ENCODE measurements at places on chromosomes 6 and 20. TPM values are rescaled to one million over a fixed set of nuclear protein-coding genes. Genes with fewer than 3 reads are reported as not detected.

The RIOK1 gene
- 56.7 TPM for total RNA-seq

The EYA4 gene
- total RNA-seq = not detected

The COL20A1 gene
- total RNA-seq = not detected

The SLC22A16 gene
- not detected for total RNA-seq

The CD24 gene
- total RNA-seq = 0.49 TPM

The FKBP1C gene
- total RNA-seq = 3.6 TPM

- peak overlapping the region; percentile 7 for H3K4me3 ChIP-seq
- H3K27ac ChIP-seq = no peak overlapping the region
- no peak for DNase-seq
- H3K36me3 ChIP-seq = no peaks in the 10 kb centered on the region
- H3K27me3 ChIP-seq = peaks cover 39% of the 10 kb centered on the region
Observed at GRCh38 chr20:62982124-62983075, 24.4 kb downstream of the BHLHE23 start.

- no peak for DNase-seq
- no peak overlapping the region for H3K4me3 ChIP-seq
- no peak overlapping the region for H3K27ac ChIP-seq
Observed at GRCh38 chr20:55514531-55514930, 490.8 kb downstream of the CBLN4 start.

DNA sequence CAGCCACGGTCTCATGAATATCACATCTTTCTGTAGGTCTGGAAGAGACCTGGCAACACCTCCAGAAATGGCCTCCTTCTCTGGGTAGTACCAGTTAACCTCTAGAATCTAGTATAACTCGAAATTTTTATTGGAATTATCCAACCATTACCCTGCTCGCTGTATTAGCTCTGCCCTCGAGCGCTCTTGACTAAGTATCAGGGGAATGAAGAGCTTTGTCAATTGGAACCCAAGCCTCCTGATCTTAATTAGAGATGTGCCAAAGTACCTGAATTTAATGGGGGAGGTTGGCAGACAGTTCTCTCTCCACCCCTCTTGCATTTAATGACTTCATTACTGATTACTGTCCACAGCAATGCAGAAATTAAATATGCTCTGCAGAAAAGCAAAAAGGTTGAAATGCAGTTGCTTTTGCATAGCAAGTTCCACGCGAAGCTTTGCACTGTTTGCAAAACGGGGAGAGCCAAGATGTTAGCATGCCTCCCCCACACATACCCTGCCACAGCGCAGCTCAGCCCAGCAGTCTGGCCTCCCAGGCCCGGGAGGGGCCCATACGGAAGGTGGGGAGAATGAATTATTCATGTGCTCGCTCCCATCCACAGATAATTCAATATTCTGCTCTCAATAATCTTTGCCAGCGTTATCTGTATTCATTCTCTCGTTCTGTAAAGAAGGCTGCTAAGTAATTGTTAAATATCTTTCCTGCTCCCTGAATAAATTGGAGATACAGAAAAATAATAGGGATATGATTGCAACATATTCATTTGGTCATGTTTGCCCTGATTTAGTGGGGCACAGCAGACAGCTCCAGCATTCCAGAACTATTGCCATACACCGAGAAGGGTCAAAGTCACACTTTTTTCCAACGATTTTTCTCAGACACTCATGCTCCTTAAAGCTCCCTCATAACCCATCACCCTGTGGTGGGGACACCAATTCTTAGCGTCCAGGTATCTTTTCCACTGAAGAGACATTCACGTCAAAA lies 305.8 kb downstream of the CDH26 start:
- H3K27me3 ChIP-seq = no peaks in the 10 kb centered on the region
- H3K27ac ChIP-seq = no peak overlapping the region
- H3K4me1 ChIP-seq = peaks cover 3% of the 10 kb centered on the region
- H3K4me3 ChIP-seq = no peak overlapping the region
- no peak for DNase-seq
- no peaks in the 10 kb centered on the region for H3K36me3 ChIP-seq

- H3K27ac ChIP-seq = no peak overlapping the region
- no peaks in the 10 kb centered on the region for H3K36me3 ChIP-seq
- no peak for DNase-seq
- no peak overlapping the region for H3K4me3 ChIP-seq
- H3K4me1 ChIP-seq = no peaks in the 10 kb centered on the region
Observed at GRCh38 chr6:126439040-126439439, 99.1 kb downstream of the CENPW start.

- no peak overlapping the region for H3K4me3 ChIP-seq
- H3K27me3 ChIP-seq = no peaks in the 10 kb centered on the region
- H3K27ac ChIP-seq = no peak overlapping the region
- DNase-seq = no peak
- no peaks in the 10 kb centered on the region for H3K36me3 ChIP-seq
- H3K4me1 ChIP-seq = no peaks in the 10 kb centered on the region
Observed at GRCh38 chr6:74611220-74611619, 594.6 kb downstream of the COL12A1 start.

DNA sequence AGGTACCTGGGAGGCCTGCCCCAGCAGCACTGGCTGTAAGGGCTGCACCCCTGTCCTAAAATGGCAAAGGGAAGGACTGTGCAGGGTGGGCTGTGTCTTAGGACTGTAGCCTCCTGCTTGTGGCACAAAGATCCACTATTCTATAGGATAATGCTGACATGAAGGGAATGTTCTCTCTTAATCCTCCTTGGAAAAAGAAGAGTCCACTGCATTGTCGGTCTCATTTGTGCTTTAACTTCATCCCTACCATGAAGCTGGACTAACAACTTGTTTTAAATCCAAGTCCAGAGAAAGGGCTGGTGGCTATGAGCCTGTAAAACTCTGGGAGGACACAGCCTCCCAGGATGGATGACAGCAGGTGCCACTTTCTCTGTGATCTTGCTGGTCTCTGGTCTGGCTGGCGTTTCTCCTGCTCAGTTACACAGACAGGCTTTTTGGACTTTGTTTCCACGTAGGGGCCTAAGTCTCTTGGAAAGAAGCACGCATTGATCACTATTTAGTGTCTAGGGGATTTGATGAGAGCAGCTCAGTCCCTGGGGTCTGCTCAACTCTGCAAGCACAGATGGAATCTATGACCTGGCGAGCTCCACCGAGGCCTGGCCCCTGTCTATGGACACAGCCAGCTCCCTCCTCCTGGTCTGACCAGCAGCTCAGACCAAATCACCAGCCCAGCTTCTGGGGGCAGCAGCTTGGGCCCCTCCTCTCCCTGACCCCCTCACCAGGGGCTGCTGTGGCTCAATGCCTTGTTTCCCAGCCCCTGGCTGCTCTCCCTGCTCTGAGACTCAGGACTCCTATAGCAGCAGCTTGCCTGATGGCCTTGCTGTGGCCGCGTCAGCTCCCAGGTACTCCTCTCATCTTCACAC lies 4.8 kb downstream of the CST3 start:
- no peaks in the 10 kb centered on the region for H3K36me3 ChIP-seq
- H3K27me3 ChIP-seq = peaks cover 13% of the 10 kb centered on the region
- DNase-seq = no peak
- peaks cover 7% of the 10 kb centered on the region for H3K4me1 ChIP-seq

DNA sequence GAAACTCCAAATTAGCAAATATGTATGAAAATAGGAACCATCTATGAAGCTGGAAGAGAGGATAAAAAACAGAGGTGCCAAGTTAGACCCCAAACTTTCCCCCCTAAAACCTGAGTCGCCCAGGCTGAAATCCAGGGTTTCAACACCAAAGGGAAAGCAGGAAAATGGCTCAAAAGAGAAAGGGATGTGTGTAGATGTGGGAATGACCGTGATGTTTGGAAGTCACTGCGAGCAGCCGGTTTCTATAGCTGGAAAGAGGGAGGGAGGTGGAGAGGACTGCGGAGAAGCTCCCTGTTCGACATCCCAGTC lies 4.5 kb downstream of the RING1 start:
- H3K4me3 ChIP-seq = peak overlapping the region; percentile 59
- H3K27me3 ChIP-seq = peaks cover 35% of the 10 kb centered on the region
- no peak overlapping the region for H3K27ac ChIP-seq
- DNase-seq = no peak
- peaks cover 32% of the 10 kb centered on the region for H3K4me1 ChIP-seq

DNA sequence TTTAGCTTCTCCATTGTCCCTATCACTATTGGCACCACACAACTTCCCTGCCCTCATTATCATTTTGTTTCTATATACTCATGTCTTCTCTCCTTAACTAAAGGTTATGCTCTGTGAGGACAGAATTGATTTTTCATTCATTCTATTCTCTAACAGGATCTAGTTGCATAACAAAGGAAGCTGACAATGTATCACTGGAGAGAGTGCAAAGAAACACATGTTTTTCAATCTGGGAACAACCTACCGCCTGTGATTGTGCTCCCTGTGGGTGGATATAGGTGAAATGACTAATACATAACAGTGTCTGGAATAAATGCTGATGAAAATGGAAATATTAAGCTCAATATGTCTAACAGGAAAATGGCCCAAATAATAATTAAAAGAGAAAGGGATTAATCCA lies 56.6 kb downstream of the COL12A1 start:
- peaks cover 5% of the 10 kb centered on the region for H3K27me3 ChIP-seq
- DNase-seq = no peak
- H3K36me3 ChIP-seq = no peaks in the 10 kb centered on the region
- H3K4me3 ChIP-seq = no peak overlapping the region

DNA sequence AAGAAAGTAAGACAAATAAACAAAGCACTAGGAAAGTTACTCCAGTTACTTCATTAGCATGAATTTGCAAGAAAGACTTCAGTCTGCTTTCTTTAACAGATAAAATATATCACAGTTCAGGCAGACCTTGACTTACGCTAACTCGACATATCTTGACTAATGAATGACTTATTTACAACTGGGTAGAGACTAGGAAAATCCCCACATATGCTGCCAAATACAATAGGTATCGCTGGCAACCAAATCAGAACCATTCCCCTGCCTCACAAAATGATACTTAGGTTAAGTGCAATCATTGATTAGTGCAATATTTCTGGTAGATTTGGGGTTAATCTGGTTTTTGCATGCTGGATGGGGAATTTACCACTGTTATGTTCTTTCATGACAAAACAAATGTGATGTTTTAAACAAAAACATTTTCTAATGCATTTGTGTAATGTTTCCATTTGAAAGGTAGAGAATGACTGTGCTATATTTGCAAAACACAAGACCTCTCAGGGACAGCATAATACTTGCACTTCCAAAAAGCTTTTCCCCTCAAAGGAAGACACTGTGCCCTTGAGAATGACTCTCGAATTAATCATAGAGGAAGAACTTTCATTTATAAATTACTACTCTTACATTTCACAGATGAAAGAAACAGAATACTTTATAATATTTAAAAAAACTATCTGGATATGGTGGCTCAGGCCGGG lies 101.6 kb downstream of the PRKN start:
- no peak for DNase-seq
- H3K4me1 ChIP-seq = no peaks in the 10 kb centered on the region
- H3K36me3 ChIP-seq = no peaks in the 10 kb centered on the region
- no peaks in the 10 kb centered on the region for H3K27me3 ChIP-seq
- no peak overlapping the region for H3K27ac ChIP-seq

DNA sequence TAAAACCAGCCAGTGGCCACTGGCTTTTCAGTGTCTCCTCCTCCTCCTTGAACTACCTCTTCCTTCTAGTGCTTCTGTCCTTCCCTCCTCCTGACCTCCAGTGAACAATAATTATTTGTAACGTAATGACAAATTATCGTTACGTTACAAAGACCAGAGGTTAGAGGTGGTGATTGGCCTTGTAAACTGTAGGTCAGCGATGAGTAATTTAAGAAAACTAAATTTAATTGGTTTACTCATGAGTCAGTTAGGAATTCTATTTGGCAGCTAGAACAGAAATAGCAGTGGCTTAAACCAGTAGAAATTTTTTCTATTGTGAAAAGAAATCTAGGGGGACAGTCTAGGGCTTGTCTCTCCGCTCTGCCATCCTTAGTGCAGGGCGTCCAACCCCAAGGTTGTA lies 38.8 kb downstream of the PPARD start:
- H3K36me3 ChIP-seq = peaks cover 30% of the 10 kb centered on the region
- H3K4me1 ChIP-seq = peaks cover 17% of the 10 kb centered on the region
- H3K27ac ChIP-seq = no peak overlapping the region

DNA sequence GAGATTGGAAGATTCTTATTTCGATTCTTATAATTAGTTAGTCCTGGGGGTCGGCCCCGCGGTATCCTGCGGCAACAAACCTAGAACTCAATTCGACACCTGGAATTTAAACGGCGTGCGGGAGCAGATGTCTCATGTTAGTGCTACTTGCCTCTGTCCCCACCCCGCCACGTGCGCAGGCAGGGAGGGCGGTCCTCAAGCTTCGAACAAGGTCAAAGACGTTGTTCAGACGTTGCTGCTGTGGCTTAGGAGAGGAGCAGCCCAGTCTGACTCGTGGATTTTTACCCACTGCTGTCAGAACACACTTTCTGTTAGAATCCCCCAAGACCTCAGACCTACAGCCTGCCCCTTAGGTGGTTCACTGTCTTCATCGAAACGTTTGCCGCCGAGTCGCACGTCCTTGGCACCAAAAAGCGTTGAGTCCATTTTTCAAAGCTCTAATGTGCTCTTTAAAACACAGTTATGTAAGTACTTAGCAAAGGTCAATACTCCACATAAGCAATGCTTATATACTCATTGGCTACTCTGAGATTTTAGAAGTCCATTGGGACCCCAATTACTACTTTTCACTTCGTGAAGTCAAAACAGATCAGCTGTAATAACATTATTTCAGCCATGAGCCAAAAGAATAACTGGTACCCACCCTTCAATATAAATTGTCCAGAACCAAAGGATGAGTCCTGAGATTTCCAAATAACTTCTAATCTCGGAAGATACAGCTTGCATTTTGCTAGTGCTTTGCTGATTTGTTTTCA lies 2.7 kb upstream of the C6orf62 start:
- H3K36me3 ChIP-seq = peaks cover 28% of the 10 kb centered on the region
- peak overlapping the region; percentile 100 for H3K27ac ChIP-seq
- peak overlapping the region; percentile 99 for H3K4me3 ChIP-seq

GRCh38 chr20:24773751-24774201 lies 175.3 kb upstream of the CST7 start:
- no peak overlapping the region for H3K4me3 ChIP-seq
- no peak for DNase-seq
- H3K27ac ChIP-seq = no peak overlapping the region
- peaks cover 28% of the 10 kb centered on the region for H3K27me3 ChIP-seq

GRCh38 chr6:30331981-30332380 lies 5.3 kb downstream of the TRIM39 start:
- H3K27me3 ChIP-seq = no peaks in the 10 kb centered on the region
- H3K27ac ChIP-seq = no peak overlapping the region
- peaks cover 56% of the 10 kb centered on the region for H3K36me3 ChIP-seq
- H3K4me3 ChIP-seq = no peak overlapping the region
- peaks cover 13% of the 10 kb centered on the region for H3K4me1 ChIP-seq

DNA sequence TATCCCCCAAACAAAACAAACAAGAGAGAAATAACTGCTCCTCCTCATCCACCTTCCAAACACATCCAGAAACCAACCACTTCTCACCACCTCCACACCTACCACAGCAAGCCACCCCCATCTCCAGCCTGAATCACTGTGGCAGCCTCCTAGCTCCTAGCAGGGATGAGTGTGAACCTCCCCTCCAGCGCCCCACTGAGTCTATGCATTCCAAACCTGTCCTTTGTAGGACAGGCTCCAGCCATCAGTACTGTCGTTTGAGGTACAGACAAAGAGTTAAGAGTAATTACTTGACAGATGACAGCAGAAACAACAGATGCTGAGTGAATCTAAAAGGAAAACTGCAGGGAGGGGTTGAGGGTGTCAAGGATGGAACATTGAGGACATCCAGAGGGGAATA lies 2.4 kb downstream of the METTL24 start:
- no peak overlapping the region for H3K4me3 ChIP-seq
- H3K36me3 ChIP-seq = no peaks in the 10 kb centered on the region
- peaks cover 54% of the 10 kb centered on the region for H3K27me3 ChIP-seq
- no peak for DNase-seq
- H3K4me1 ChIP-seq = peaks cover 2% of the 10 kb centered on the region
- H3K27ac ChIP-seq = no peak overlapping the region

GRCh38 chr6:66238851-66239250 lies 531.8 kb upstream of the EYS start:
- no peak overlapping the region for H3K27ac ChIP-seq
- no peak overlapping the region for H3K4me3 ChIP-seq
- DNase-seq = no peak
- no peaks in the 10 kb centered on the region for H3K4me1 ChIP-seq
